ENCODE measurements at places on chromosomes 3 and 15.

- no peak for DNase-seq
Observed at GRCh38 chr3:6770397-6770690, 90.6 kb upstream of the GRM7 start.

DNA sequence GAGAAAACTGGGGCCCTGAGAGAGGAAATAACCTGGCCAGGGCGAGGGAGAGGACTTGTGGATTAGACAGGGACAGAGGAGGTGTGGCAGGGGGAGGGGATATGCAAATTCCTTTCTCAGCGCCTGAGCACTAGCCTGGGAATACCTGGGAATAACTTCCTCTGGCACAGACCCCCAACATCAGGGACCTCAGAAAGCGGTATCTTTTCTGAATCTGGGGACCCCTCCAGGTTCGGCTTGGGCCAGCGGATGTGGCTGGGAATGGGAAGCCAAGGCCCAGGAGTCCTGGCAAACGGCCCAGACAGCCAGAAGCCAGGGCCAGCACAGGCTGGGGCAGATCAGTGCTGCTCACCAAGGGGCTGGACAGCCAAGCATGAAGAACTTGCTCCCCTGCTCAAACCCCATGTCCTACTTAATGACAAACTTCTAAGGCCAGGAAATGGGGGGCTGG is 9.2 kb upstream of the ACSBG1 start:
- no peak for DNase-seq

DNA sequence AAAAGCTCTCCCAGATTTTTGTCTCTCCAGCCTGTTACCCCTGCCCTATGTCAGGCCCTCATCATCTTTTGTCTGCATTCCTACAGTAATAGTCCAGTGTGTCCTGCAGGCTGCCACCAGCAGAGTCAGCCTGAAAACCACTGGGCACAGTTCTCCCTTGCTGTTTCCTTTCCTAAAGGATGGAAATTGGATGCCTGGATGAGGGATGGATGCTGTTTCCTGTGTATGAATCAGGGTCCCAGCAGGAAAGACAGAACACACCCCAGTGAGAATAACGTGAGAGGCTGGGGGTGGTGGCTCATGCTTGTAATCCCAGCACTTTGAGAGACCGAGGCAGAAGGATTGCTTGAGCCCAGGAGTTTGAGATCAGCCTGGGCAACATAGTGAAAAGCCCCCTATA is 3.3 kb upstream of the SNX33 start:
- DNase-seq, result no peak

GRCh38 chr15:73822998-73823397 is 50.4 kb upstream of the TBC1D21 start:
- no peak for DNase-seq

- DNase-seq, result no peak
Observed at GRCh38 chr15:33074212-33074611, 120.3 kb downstream of the FMN1 start.

DNA sequence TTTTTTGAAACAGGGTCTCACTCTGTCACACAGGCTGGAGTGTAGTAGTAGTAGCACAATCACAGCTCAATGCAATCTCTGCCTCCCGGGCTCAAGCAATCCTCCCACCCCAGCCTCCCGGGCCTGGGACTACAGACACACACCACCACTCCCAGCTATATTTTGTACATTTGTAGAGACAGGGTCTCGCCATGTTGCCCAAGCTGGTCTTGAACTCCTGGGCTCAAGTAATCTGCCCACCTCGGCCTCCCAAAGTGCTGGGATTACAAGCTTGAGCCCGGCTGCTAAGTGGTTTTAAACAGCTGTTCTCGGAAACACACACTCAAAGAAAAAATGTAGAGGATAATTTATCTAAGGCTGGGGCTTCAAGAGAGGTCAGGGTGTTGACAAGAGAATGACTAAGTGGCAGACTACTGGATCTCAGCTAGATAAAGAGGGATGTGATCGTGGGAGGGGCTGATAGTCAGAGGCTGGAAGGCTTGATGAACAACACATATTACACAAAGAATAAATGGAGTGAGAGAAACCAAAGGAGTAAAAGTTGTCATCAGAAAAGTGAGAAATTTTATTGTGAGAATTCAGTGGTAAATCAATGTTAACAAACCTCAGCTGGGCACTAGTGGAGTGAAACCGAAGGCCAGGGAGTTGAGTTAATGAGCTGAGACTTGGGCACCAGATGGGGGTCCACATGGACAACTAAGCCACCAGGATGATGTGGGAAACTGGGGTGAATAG is 6.7 kb downstream of the CCR5AS start:
- no peak for DNase-seq

DNA sequence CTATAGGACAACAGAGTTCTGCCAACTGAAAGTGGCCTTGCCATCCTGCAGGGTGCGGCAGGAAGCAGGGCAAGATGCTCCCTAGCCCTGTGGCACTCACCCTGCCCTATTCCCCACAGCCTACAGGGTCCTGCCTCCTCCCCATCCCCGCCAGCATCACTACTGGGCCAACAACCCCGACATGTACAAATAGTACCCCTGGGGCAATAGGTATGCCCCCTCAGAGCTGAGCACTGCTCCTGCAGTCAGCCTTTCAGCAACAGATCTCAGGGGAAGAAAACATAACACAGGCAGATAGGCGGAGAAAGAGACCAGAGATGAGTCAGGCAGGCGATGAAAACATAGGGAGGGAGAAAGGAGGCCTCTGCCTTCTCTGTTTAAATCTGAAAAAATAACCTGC is 74.7 kb downstream of the XXYLT1 start:
- no peak for DNase-seq

- DNase-seq, result no peak
Observed at GRCh38 chr3:113287111-113287802, 75.9 kb downstream of the BOC start.

- DNase-seq, result no peak
Observed at GRCh38 chr3:170778240-170779217, 91.5 kb downstream of the RPL22L1 start.

DNA sequence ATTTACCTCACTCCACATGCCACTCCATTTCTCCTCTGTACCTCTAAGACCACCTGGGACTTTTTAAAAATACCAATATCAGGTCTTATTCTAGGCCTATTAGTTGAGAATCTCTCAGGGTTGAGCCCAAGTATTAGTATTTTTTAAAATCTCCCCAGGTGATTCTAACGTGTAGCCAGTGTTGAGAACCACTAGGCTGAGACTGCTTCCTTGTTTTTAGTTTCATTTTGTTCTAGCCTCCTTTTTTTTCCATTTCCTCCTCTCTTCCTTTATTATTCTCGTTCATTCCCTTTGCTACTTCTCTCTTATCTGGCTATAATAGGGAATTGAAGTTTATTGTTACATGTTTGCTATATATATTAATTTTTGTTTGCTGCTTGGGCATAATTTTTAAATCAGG is 217.8 kb upstream of the CD96 start:
- no peak for DNase-seq

- DNase-seq, result no peak
Observed at GRCh38 chr15:36407647-36408046, 171.8 kb upstream of the CDIN1 start.

DNA sequence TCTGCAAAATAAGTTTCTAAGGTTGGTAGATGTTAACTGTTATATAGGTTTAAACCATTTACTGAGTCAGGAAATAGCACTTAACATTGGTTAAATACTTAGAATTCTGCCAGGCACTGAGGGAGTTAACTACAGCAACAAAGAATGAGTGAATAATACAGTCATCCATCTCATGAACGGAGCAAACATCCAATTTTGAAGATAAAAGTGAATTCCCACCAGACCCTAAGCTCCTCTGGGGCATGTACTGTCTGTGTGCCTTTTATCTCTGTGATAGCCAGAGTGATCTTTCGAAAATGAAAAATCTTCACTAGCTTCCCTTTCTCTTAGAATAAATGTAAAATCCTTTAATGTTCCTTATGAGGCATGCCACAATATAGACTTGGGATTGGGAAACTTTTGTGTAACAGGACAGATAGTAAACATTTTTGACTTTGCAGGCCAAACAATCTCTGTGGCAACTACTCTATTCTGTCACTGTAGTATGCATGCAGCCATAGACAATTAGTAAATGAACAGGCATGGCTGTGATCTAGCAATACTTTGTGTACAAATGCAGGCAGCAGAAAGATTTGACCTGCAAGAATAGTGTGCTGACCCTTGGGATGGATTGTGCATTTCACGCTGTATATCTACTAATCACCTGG is 294.5 kb upstream of the LMCD1 start:
- no peak for DNase-seq

- DNase-seq, result no peak
Observed at GRCh38 chr3:186497608-186498007, 46.6 kb downstream of the CRYGS start.

DNA sequence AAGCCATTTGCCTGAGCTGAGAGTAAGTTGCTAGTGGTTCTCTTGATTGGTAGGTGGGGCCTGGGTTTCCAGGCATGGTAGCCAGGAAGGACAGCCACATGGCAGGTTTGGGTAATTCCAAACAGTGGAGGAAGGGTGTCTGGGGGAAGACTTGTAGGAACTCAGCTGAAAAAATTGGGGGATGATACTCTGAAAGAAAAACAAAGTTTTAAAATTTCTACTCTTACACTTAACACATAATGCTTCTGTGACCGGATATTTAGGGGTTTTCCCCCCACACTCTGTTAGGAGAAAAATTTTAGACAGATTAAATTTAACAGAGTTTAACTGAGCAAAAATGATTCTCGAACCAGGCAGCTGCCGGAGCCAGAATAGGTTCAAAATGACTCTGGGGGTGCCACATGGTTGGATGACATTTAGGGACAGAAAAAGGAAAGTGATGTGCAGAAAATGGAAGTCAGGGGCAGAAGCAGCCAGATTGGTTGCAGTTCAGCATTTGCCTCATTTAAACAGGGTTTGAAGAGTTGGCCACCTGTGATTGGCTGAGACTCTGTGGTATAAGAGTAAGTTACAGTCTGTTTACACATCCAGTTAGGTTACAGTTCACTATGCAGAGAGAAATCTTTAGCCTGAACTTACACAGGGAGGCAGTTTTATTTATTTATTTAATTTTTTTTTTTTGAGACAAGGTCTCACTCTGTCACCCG is 8.1 kb downstream of the B2M start:
- DNase-seq, result peak; percentile 75

GRCh38 chr15:66593219-66593780 is 27.5 kb upstream of the LCTL start:
- DNase-seq, result no peak

DNA sequence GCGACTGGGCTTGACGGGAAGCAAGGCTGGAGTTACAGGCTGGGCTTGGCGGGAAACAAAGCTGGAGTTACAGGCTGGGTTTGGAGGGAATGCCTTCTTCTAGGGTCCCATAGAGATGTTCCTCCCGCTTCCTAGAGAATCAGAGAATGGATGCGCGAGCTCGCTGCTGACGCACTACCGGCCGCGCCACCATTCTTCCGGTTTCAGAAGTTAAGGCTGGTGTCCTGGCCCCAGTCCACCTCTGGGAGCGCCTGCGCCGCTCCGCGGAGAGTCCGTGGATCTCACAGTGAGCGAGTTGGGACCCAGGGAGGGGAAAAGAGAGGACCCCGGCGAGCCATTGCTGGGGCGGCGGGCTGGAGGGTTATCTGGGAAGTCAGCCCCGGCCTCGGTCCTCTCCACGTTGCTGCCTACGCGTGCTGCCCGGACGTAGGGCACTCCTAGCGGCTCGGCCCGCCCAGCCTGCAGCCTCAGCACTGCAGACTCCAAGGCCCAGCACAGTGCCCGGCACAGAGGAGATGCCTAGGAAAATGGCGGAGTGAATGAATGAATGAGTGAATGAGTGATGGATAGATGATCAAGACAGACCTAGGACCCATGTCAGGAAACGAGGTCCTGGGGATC is at the start of gene ZNF502:
Gene ZNF502 (plus strand): TSS at position 206 of the 621 bp plus-strand sequence. CDS start 7,602 bp downstream, outside the sequence.
- peak; percentile 71 for DNase-seq

- no peak for DNase-seq
Observed at GRCh38 chr15:40050788-40051470, 11.9 kb upstream of the SRP14 start.

- DNase-seq, result peak; percentile 66
Observed at GRCh38 chr3:46717447-46718231, at the start of gene PRSS50. TSS of gene PRSS50 (minus strand) at chr3:46717869. CDS start at chr3:46717824, 45 bp downstream.

- DNase-seq, result no peak
Observed at GRCh38 chr3:7025581-7026300, 164.8 kb downstream of the GRM7 start.

DNA sequence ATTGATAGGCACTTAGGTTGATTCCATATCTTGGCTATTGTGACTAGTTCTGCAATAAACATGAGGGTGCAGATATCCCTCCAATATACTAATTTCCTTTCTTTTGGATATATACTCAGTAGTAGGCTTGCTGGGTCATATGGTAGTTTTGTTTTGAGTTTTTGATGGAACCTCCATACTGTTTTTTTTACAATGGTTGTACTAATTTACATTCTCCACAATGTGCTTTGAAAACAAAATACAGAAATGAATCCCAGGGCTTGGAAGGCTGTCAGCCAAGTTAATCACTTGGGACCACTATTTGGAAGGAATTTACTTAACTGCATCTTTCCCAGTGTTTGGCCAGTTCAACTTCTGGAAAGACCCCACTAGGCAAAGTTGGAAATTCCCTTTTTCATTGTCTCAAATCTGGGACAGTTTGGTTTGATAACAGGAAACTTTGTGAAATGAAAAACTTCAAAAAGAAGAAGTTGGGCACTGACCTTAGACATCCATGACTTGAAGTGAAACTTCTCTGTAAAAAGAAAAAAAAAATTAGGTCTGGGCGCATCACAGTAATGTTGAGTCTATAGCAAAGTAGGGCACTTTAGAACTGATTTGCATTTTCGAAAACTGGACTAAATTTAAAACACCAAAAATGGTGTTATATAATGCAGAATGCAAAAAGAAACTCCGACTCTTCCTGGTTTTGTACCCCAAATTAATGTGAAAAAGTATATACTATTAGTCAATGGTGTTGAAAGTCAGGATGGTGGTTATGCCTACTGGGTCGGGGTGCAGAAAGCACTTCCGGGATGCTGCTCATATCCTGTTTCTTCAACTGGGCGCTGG is 6.0 kb downstream of the CTSH start:
- DNase-seq, result no peak

- DNase-seq, result no peak
Observed at GRCh38 chr15:96924570-96924969, 594.1 kb downstream of the NR2F2 start.

DNA sequence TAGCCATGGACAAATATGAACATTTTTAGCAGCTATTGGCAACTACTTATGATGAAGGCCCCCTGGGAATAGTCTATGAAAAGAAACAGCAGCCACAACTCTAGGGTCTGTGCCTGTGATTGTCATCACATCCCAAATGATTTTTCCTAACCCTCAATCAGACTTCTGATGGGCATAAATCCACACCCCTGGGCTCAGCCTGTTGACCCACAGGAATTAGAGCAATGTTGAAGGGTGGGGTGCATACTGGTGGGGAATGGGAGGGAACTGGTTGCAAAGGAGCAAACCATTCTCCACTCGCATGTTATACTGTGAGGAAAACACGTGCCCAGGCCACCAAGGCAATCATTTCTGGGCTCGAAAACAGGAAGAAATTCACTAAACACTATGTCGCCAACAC is 106.5 kb upstream of the CTNNB1 start:
- DNase-seq, result no peak
